ENCODE measurements at places on chromosomes 3 and 15. TPM values are rescaled to one million over a fixed set of nuclear protein-coding genes. Genes with fewer than 3 reads are reported as not detected.

- no peak for DNase-seq
Measured at GRCh38 chr3:25056036-25056755, 371.9 kb upstream of the RARB start.

DNA sequence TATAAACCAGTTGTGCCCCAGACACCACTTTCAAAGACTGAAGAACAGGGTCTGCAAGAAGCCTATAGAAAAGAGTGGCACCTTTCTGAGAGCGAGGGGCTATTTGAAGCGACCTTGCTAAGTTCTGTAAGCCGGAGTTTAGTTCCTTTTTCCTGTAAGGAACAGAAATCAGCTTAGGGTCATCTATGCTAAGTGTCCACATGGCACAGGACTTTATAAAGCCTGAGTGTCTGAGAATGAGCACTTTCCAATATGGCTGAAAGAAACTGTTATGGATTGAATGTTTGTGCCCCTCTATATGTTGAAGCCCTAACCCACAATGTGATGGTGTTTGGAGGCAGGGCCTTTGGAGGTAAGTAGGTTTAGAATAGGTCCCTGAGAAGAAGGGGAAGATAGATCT is 4.0 kb upstream of the A4GNT start:
- DNase-seq = no peak

GRCh38 chr15:69434238-69434637 is 18.4 kb upstream of the RPLP1 start:
- DNase-seq = no peak

Gene CD96
- polyA plus RNA-seq = 2.0 TPM

Gene SLC15A2
- polyA plus RNA-seq = 16.0 TPM

Gene CA12
- polyA plus RNA-seq = 151 TPM

Measured in left kidney (tissue), 8 donors.